Activated T-cell treated with anti-CD3 and anti-CD28 coated beads, Interleukin-2, amount 50 U/mL, for 72 hours (primary cell): ENCODE measurements at places on chromosomes 3 and 15. TPM values are rescaled to one million over a fixed set of nuclear protein-coding genes. Genes with fewer than 3 reads are reported as not detected.

The NUSAP1 gene
- total RNA-seq: 179 TPM

The AMOTL2 gene
- not detected for total RNA-seq

The TMC3 gene
- total RNA-seq: not detected

The CCR4 gene
- 56.3 TPM for total RNA-seq

The KIF15 gene
- 40.1 TPM for total RNA-seq

The SEC22A gene
- total RNA-seq: 22.9 TPM

The MAPKAPK3 gene
- total RNA-seq: 116 TPM

The SCG5 gene
- 4.7 TPM for total RNA-seq

The FBLN2 gene
- total RNA-seq: 0.49 TPM

The ACSBG1 gene
- total RNA-seq: not detected

The CISH gene
- total RNA-seq: 271 TPM

The FBN1 gene
- 0.50 TPM for total RNA-seq

The MCF2L2 gene
- total RNA-seq: 11.5 TPM
